ENCODE measurements at places on chromosomes 5 and 9.

DNA sequence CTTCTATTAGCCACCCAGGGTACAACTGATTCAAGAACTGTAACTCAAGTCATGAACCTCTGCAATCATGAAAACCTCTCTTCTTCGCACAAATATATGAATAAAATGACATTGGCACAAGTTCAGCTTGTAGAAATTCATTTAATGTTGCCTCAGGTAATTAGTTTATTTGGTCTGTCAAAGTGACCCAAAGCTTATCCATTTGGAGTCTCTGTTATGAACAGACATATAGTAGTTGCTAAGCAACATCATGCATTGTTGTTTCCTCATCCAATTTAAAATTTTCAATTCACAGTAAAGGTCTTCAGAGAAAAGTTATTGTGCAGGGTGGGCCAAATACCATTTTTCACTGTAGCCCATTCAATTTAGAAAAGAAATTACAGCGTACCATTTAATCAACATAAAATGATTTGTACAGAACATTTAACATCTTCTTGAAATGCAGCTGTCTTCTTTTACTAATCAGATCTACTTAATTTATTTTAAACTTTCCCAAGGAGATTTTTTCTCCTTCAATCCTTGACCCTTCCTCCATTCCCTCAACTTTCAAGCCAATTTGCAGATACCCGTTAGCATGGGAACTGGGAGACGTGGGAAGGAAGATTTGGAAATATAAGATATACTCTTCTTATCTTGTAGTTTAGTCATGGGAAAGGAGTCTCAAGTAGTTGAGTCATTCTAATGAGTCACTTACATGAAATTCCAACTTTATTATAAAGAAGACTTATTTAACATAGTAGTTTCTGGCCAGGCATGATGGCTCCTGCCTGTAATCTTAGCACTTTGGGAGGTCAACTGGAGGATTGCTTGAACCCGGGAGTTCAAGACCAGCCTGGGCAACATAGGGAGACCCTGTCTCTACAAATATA, 231.3 kb downstream of the ATPSCKMT start:
- DNase-seq = peak; percentile 75

GRCh38 chr5:26009742-26010141, 1028.6 kb downstream of the CDH9 start:
- DNase-seq = no peak

GRCh38 chr5:41794471-41794870, 75.8 kb downstream of the OXCT1 start:
- DNase-seq = peak; percentile 68

- DNase-seq = no peak
Observed at GRCh38 chr9:9275601-9276000, 1337.2 kb downstream of the PTPRD start.

DNA sequence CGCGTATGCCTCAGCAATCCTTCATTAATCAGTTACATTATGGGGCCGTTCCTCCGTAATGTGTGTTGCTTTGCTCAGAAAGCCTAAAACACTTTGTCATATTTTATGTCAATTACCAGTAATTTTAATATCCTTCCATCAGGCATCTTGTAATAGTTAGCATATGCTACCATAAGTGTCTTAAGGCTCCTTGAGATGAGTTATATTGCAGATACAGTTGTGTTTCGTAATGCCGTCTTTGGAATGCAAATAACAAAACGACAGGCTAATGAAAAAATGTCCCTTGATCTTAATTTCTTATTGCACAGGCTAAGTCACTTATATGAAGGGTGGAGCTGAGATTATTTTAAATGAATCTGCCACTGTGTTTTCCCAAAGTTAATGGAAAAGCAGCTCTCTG, 50.5 kb downstream of the TBCA start:
- no peak for DNase-seq

- DNase-seq = no peak
Observed at GRCh38 chr9:115333277-115334070, 215.5 kb upstream of the TNC start.

GRCh38 chr9:21789541-21790037, 12.8 kb upstream of the MTAP start:
- DNase-seq = peak; percentile 83

DNA sequence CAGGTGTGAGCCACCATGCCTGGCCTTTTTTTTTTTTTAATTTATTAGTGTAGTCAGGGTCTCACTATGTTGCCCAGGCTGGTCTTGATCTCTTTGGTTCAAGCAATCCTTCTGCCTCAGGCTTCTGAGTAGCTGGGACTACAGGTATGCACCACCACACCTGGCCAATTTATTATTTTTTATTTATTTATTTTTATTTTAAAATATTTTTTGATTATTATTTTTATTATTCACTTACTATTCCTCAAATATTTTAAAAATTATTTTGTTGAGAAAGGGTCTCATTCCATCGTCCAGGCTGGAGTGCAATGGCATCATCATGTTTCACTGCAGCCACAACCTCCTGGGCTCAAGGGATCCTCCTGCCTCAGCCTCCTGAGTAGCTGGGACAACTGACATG, 49.7 kb upstream of the CHD1 start:
- DNase-seq = no peak

- DNase-seq = no peak
Observed at GRCh38 chr9:122695696-122696095, 20.8 kb downstream of the OR1L3 start.

DNA sequence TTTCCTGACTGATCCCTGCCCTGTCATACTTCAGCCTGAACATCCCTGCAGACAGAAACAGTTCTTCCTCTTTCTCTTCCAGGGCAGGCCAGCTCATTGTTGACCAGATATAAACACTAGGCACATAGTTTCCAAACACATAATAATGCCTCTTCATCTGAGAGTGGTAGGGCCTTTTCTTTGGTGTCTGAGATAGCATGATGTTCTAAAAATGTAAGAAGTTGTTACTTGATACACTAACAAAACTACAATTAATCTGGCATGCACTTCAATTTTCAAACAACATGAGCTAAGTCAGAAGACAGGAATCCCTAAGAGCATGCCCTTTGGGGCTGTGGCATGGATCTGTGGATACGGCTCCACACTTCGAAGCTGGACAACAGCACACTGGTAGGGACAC, 246.6 kb downstream of the SPOCK1 start:
- DNase-seq = no peak

DNA sequence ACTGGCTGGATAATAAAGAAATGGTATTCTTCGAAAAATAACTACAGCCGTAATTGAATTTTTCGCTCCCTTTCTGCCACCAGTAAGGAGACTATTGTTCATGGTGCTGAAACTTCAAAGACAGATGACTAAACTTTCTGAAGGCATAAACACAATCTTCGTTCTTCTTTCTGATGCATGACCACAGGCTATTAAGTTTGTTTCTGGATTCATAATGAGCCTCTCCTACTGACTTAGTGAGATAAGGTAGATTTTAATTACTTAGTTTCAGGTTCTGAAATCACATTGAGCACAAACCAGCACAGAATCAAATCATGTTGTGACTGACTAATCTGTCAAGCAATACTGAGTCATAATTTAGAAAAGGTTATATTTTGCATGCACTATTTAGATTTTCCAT, 441.8 kb upstream of the CCNG1 start:
- DNase-seq = no peak

- no peak for DNase-seq
Observed at GRCh38 chr5:97499605-97500004, 316.6 kb upstream of the RIOK2 start.

- DNase-seq = no peak
Observed at GRCh38 chr5:53067641-53068040, 41.9 kb downstream of the MOCS2 start.

DNA sequence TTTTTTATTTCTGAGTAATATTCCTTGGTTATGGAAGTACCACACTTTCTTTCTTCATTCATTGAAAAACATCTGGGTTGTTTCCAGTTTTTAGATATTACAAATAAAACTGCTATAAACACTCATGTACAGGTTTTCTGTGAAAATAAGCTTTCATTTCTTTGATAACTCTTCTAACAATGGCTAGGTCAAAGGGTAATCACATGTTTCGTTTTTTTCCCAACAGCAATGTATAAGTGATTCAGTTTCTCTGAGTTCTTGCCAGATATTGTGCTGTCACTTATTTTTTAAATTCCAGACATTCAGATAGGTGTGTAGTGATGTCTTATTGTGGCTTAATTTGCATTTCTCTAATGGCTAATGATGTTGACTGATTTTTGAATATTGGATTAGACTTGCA, 16.7 kb upstream of the TNPO1 start:
- DNase-seq = no peak

DNA sequence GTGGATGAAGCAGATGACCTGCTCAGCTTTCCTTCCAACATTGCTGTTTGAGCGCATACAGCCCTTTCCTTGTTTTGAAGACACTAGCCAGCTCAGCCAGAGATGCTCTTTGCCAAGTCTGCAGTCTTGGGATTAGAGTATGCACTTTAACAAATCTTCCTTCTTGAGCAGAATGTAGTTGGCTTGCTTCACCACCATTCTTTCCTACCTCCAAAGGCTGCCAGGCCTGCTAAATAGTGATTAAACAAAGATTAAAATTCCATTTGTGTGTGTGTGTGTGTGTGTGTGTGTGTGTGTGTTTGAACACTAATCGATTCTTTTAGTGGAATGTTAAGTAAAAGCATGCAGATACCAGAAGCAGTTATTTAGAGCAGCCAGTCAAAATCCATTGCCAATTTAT, 97.6 kb downstream of the GALNT10 start:
- DNase-seq = no peak

DNA sequence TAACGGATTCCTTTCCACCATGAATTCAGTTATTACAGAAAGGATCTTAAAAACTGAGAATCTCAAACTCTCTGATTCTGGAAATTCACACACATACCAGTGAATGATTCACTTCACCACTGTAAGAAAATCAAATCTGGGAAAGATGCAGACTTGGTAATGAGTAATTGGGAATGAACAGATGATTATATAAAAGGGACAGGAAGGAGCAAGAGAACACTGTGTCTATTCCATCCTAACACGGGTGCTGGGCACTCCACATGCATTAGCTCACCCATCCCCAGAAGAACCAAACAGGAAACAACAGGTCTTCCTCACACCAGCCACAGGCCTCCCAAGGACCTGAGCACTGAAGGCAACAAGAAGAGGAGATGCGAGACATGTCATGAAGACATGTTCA, 74.8 kb upstream of the ZNF622 start:
- DNase-seq = peak; percentile 64

GRCh38 chr5:2752059-2752820, 763 bp upstream of the IRX2 start:
- no peak for DNase-seq

DNA sequence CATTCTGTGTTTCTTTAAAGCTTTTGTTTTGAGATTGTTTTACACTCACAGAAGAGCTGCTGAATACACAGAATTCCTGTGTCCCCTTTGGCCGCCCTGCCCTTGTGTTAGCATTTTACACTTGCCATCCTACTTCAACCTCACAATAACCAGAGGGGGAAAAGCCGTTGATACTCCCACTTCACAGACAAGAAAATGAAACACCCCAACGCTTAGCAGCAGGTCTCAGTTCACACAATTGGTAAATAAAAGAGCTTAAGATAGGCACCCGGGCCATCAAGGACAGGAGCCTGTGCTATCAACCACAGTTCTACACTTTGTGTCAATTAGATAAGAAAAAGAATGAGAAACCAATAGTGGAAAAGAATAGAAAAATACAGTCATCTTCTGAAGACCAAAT, 178.0 kb downstream of the SYK start:
- DNase-seq = no peak

- DNase-seq = no peak
Observed at GRCh38 chr5:73215891-73216610, 43.1 kb downstream of the TMEM174 start.

GRCh38 chr5:122333564-122333963, 21.5 kb downstream of the SNCAIP start:
- no peak for DNase-seq

- no peak for DNase-seq
Observed at GRCh38 chr5:89697581-89697980, 712.0 kb downstream of the CETN3 start.

- no peak for DNase-seq
Observed at GRCh38 chr5:76941000-76941399, 11.8 kb upstream of the CRHBP start.

- no peak for DNase-seq
Observed at GRCh38 chr9:113042884-113043657, 13.5 kb downstream of the ZFP37 start.

DNA sequence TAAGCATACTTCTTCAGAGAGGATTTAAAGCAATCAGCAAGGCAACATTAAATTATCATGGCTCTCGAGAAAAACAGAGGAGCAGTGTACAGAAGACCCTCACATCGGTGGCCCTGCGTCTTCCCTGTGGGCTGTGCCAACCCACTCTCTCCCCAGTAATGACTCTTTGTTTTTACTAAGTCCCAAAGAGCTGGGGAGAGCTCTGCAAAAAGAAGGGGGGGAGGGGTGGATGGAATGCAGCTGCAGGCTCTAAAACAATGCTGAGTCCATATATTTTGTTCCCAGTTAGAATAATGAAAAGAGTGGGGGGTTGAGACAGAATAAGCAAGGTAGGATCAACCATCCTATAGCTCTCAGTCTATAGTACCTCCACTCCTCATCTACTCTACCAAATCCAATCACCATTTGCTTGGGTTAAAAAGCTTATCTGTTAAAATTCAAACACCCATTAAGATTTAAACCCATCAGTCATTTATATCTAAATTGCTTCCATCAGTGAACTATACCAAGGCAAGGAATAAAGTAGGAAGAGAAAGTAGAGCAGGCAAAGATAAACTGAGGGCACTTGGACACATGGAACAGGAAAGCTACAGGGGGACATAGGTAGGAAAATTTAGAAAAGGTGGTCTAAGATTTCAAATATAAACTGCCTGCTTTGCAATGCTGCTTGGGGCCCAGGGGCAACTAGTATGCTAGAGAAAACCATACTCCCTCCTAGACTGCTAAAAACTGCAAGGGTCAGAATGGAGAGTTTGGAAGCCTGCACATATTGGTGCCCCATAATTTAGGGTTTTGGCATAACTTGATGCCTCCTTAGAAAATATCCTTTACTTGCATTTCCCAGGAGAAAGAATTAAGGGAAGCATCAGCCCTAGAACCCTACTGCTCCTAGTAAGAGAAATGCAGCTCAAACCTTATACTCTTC, 20.6 kb downstream of the ELL2 start:
- no peak for DNase-seq

DNA sequence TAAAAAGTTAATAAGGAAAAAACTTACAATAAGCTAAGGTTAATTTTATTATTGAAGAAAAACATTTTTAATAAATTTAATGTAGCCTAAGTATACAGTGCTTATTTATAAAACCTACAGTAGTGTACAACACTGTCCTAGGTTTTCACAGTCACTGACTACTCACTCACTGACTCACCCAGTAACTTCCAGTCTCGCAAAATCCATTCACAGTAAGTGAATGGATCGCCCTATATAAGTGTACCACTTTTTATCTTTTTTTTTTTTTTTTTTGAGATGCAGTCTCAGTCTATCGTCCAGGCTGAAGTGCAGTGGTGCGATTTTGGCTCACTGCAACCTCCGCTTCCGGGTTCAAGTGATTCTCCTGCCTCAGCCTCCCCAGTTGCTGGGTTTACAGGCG, 47.7 kb downstream of the FNIP1 start:
- no peak for DNase-seq

GRCh38 chr9:113651896-113652295, 188.4 kb downstream of the RGS3 start:
- no peak for DNase-seq

All from AG09309 (cell line).